ENCODE measurements at places on chromosomes 13 and 19.

DNA sequence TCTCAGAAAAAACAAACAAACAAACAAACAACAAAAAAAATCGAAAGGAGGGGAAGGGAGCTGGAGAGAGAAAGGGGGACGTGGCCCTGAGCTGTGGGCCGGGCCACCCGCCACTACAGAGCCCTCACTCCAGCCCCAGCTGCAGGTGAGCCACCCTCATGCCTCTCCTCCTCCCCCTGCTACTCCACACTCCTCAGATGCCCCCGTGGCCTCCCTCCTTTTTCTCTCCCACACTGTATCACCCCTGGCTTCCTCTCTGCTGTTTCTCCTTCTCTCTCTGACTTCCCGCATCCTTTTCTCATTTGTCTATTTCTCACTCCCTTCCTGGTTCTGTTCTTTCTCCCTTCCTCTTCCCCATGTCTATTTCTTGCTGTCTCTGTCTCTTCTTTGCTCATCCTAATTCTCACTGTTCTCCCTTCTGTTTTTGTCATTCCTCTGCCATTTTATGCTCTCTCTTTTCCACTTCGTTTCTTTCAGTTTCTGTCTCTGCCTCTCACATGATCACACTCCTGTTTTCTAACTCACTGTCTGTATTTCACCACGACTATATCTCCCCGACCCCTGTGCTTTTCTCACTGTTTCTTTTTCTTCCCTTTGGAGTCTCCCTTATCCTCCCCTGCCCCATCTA lies 2.7 kb downstream of the KLK2 start:
- no peak for DNase-seq

GRCh38 chr13:75455962-75456361 lies 26.0 kb downstream of the TBC1D4 start:
- no peak for DNase-seq

DNA sequence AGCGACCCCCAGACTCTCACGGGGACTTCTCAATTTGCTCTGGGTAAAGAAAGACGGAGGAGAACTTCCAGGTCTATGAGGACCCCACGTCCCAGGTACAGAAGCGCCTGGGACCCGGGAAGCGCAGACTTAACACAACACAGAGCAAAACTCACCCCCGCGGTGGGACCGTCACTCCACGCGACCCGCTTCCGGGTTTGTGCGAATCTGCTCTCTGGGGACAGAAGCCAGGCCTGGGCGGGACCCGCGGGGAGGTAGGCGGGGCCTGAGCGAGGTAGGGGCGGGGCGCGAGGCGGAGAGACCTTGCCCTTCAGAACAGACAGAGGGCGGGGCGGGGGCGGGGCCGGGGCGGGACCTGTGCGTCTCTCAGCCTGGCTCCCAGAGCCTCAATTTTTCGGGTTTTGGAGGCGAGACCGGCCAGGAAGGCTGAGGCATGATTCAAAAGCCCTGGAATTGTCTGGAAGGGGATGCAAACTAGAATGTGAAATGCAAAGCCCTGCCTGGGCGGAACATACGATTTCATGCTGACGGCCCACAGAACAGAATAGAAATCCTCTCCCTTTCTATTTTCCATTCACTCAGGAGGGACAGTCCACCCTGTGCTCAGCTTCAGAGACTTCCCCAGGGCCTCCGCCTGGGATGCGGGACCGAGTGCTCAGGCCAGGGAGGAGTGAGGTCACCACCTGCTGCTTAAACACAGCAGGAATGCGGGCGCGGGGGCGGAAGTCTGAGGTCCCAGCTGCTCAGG lies 19.3 kb upstream of the ZNF888 start:
- DNase-seq, result peak; percentile 94

GRCh38 chr13:60974296-60974695 lies 441.4 kb downstream of the PCDH20 start:
- no peak for DNase-seq

- no peak for DNase-seq
Measured at GRCh38 chr19:48628486-48629296, 8.5 kb downstream of the DBP start.

- DNase-seq, result no peak
Measured at GRCh38 chr13:80577285-80577684, 236.4 kb upstream of the SPRY2 start.

Data from stimulated activated CD8-positive, alpha-beta memory T cell treated with anti-CD3 and anti-CD28 coated beads, Interleukin-15, amount 100 ng/mL, for 4 hours (primary cell).